ENCODE measurements at places on chromosomes 5 and 9.

DNA sequence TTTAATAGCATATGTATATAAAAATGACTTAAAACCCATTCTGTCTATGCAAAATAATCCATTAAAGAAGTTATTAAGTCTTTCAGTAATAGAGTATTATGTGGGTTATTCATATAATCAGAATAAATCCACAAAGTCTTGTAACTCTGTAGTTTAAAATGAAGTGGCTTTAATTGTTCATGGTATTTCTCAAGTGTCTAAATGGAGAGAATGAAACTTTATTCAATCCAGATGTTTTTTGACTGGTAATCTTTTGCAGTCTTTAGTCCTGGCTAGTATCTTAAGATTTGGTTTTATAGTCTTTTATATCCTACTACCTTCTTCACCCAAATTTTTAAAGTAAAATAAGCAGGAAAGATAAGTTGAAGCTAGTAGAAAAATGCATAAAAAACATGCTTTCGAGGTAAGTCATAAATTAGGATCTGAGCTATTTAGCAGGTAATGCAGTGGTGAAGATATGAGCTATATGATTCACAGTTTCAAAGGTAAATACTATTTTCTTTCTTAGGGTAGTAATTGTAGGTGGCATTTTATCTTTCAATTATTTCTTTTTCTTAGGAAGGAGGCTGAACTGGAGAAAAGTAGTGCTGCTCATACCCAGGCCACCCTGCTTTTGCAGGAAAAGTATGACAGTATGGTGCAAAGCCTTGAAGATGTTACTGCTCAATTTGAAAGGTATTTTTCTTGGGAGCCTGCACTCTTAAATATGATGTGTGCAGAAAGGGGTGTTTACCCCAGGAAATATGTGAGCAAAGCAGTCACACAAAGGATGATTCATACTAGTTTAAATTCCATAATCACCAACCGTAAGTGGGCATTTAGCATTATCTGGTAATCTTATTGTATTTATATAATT lies 17.9 kb downstream of the HMMR start:
- DNase-seq: no peak

- peak; percentile 4 for DNase-seq
These were observed 75.3 kb upstream of the COL5A1 start for GRCh38 chr9:134566196-134566847.

DNA sequence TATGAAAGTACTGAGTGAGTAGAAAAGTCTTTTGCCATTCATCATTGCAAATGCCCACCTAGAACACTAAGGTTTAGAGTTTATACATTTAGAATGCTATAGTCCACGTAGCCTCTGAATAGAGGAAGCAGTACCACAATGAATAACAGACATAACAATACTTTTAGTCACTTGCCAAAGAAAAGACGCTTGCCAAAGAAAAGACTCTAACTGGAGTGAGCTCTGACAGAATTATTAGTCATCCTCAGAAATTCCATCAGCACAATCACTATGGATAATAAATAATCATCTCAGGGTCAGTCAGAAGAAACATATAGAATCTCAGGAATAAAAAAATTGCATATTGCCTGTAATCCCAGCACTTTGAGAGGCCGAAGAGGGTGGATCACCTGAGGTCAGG lies 168.5 kb upstream of the TARS1 start:
- DNase-seq: no peak

- no peak for DNase-seq
These were observed 349.7 kb upstream of the RFX3 start for GRCh38 chr9:3875361-3876132.

DNA sequence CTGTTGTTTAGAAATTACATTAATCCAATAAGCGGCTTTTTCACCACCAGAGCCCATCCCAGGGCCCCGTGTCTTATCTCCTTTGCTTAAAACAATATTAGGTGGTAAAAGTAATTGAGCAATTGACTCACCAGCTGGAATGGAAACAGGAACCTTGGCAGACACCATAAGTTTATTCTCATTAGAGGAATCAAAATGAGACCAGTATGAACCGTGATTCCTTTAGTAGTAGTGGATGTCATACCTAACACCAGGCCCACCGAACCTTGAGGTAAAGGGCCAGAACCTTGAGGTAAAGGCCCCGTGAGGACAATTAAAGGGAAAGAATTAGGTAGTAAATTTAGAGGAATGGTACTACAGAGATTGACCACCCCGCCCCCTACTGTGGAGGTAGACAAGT lies 16.5 kb downstream of the HSDL2 start:
- DNase-seq: no peak

- no peak for DNase-seq
These were observed 44.6 kb downstream of the CXXC5 start for GRCh38 chr5:139692679-139693308.

GRCh38 chr5:123543438-123543837 lies 31.5 kb downstream of the CSNK1G3 start:
- no peak for DNase-seq

DNA sequence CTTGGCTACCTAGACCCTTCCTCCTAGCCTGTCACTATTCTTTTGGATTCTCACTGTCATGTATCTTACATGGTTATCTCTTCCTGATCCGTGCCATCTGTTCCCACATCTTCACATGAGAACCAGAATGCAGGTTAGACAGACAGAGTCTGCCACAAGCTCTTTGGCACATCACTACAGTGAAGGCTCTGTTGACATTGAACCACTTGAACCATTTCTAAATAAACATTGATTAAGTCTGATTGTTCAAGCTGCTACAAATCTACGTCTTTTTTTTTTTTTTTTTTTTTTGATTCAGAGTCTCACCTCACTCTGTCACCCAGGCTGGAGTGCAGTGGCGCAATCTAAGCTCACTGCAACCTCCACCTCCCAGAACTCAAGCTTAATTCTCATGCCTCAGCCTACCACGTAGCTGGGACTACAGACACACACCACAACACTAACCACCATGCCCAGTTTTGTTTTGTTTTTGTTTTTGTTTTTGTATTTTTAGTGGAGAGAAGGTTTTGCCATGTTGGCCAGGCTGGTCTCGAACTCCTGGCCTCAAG lies 85.1 kb upstream of the LRRTM2 start:
- DNase-seq: no peak

- no peak for DNase-seq
These were observed 64.8 kb downstream of the HMCN2 start for GRCh38 chr9:130330202-130330862.

DNA sequence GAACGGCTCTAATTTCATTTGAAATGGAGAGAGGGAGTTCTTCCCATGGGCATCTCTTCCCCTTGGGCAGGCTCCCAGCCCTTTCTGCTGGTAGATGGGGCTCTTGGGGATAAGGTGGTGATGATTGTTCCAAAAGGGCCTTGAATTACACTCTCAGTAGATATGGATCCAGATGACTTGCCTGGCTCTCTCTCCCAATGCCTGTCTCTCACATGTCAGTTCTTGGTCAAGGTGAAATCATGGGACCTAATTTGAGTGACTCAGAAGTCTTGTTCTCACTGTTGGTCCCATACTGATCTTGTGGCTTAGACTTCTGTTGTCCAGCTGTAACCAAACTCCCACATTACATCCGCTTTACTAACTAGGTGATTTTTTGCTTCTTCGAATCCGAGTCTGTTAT lies 317.0 kb upstream of the RFX3 start:
- DNase-seq: no peak

GRCh38 chr5:88539693-88540365 lies 271.2 kb upstream of the TMEM161B start:
- no peak for DNase-seq

DNA sequence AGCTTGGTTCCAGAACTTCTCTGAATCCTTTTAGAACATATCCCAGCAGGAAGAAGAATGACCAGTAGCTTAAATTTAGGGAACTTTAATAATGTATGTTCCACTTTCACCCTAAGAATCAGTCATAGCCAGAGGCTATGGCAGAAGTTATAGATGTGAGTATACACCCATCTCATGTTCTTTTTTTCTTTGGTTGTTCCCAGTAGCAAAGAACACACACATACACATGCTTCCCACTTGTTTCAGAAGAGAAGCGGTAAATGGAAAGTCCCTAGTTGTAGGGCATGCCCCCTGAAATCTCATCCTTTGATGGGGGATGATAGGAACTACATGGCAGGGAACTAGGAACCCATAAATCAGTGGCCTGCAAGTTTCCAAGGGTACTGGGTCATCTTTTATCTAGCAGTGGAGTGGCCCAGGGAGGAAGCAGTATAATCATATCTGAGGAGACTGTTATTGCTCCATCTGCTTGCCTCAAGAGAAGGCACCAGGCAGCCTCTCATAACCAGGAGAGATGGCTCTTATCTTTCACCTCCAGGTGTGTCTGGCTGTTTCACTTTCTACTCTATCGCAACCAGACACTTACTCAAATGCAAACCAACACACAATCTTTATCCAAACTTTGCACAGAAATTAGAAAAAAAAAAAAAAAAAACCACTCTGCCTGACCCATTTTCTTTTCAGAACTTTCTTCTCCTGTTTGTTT lies 109.5 kb downstream of the SNCAIP start:
- DNase-seq: no peak

DNA sequence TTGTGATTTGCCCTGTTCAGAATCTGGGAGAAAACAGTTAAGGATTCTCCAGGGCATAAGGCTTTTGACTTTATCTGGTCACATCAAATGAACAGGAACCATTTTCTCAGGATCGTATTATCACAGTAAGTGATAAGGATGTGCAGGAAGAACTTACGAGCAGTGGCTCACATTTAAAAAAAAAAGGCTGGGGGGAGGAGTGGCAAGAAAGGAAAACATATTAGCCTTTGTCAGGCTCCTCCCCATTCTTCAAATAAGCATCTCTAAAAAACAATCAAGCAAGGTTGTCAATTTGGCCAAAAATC lies 234.3 kb upstream of the TMEM161B start:
- DNase-seq: no peak

GRCh38 chr9:114791736-114792135 lies 14.1 kb downstream of the TNFSF15 start:
- no peak for DNase-seq

DNA sequence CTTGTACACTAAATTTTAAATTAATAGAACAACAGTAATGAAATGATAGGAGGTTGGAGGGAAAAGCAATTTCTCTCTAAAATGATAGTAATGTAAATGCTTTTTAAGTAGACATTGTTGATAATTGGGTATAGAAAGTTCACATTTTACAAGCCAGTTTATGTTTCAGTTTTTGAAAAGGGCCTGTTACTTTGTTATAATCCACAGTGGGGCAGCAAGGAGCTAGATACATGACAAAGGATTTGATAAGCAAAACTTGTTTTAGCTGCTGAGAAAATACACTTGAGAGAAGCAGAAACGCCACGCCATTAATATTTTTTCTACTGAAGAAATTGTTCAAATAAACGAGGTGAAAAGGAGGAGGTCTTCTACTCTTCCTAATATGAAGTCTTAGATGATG lies 30.2 kb downstream of the SREK1 start:
- DNase-seq: no peak

DNA sequence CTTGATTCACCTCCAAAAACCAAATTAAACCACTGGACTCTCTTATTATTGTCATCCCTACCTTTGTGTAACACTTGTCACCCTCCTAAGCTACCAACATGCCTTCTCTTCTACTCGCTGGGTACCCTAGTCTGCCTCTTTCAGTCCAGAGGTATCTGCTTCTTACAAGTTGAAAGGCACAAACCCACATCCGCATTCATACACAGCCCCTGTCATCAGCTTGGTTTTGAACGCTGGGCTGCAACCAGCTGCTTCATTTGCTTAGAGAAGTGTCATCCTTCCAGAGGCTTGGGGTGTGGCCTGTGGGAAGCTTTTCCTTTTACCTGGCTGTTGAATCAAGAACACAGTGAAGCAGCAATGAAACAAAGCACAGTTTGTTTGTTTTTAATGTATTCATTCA lies 138.8 kb upstream of the WWC1 start:
- no peak for DNase-seq

- DNase-seq: no peak
These were observed 63.3 kb upstream of the FCN1 start for GRCh38 chr9:134980991-134981390.

- no peak for DNase-seq
These were observed 32.0 kb downstream of the OR2V1 start for GRCh38 chr5:181098762-181099601.

DNA sequence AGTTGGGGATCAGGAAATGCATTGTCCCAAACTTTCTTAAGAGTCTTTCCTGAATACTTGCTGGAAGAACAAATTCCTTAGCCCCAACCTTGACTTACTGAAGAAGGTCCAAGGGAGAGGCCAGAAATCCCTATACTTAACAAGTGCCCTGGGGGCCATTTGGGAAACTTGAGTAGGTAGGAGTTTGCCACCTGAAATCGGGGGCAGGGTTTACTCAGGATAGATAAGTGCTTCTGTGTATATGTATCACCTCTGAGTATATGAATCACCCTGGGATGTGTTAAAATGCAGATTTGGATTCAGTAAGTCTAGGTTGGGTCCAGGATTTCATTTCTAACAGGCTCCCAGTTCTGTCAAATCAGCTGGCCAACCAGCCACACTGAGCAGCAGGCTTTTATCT lies 47.9 kb upstream of the MYO10 start:
- DNase-seq: no peak

DNA sequence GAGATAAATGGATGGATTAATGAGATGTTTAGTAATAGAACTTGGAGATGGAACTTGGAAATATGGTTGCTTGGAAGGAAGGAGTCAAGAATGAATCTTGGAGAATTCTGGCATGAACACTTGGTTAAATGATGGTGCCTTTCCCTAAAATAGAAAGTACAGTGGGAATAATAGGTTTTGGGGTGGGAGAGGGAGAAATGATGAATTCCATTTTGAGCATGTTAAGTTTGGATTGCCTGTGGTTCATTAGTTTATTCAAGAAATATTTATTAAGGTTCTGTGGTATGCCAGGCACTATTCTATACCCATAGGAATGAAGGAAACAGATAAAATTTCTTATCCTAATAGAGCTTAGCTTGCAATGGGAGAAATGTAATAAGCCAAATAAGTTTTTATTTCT lies 58.4 kb downstream of the PBX3 start:
- DNase-seq: no peak

- no peak for DNase-seq
These were observed 108.7 kb downstream of the LIFR start for GRCh38 chr5:38447786-38448185.

GRCh38 chr9:4167079-4167671 lies 132.7 kb downstream of the GLIS3 start:
- no peak for DNase-seq

DNA sequence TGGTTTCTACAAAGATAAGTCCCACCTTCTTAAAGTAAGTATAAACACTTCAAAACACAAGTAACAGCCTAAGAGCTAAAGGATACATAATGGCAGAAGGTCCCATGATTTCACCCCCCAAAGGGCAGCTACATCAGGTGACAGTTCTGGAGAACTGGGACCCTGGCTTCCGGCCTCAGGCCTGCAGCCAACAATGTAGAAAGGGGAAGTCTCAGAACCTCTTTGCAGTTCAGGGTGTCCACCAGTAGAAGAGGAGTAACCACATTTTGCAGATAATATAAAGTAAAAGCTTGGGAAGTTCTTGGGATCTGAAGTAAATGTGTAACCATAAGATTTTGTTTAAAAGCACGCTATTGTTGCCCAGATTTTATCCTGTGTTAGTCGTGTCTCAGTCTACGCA lies 267.4 kb upstream of the VLDLR start:
- no peak for DNase-seq

All from activated CD8-positive, alpha-beta memory T cell treated with anti-CD3 and anti-CD28 coated beads, Interleukin-2, amount 50 U/mL, for 4 hours (primary cell).